T-helper 1 cell treated with Interleukin-12 subunit alpha and Interleukin-12 subunit beta and Interleukin-4 antibody, amounts not matched to agents 30 ng/mL and 1 ng/mL, for 36 hours (primary cell): ENCODE measurements at places on chromosomes 3 and 15. TPM values are rescaled to one million over a fixed set of nuclear protein-coding genes. Genes with fewer than 3 reads are reported as not detected.

Gene HHLA2
- 3.3 and 3.4 TPM in 2 replicates for total RNA-seq

Gene TMEM207
- not detected in 2 replicates for total RNA-seq

Gene TGFBR2
- total RNA-seq = 58.3 and 58.7 TPM in 2 replicates

Gene FBXL22
- 0.47 and 1.1 TPM in 2 replicates for total RNA-seq

Gene PCLAF
- 68.1 and 69.5 TPM in 2 replicates for total RNA-seq

Gene REC114
- total RNA-seq = not detected in 2 replicates

Gene TEX264
- 62.0 and 66.2 TPM in 2 replicates for total RNA-seq

Gene NANOGP8
- total RNA-seq = not detected in 2 replicates

Gene ITGB5
- 0.59 and 0.73 TPM in 2 replicates for total RNA-seq

Gene STRIT1
- not detected in 2 replicates for total RNA-seq

Gene CYP19A1
- 0.07 TPM in 1 of 2 replicates, not detected in the other for total RNA-seq

Gene RPN1
- total RNA-seq = 214 and 219 TPM in 2 replicates

Gene UROC1
- total RNA-seq = not detected in 2 replicates

Gene ALDH1A2
- total RNA-seq = 0.22 TPM in 1 of 2 replicates, not detected in the other

Gene LAMB2
- not detected in 2 replicates for total RNA-seq

Gene NR1I2
- total RNA-seq = not detected in 2 replicates

Gene GOLGA8M
- 2.9 and 3.8 TPM in 2 replicates for total RNA-seq

Gene VPS33B
- 22.7 and 23.3 TPM in 2 replicates for total RNA-seq

Gene ITIH4
- total RNA-seq = 15.2 and 15.6 TPM in 2 replicates

Gene STAC
- total RNA-seq = not detected in 2 replicates

Gene TPRG1
- total RNA-seq = 2.7 and 2.9 TPM in 2 replicates

Gene UCN2
- not detected in 2 replicates for total RNA-seq

Gene SENP8
- 0.93 and 1.0 TPM in 2 replicates for total RNA-seq

Gene SPRED1
- 0.12 and 0.20 TPM in 2 replicates for total RNA-seq

Gene FOXB1
- total RNA-seq = 1.4 and 1.6 TPM in 2 replicates

Gene CFAP100
- not detected in 2 replicates for total RNA-seq

Gene ERC2
- total RNA-seq = 0.15 TPM in 1 of 2 replicates, not detected in the other

Gene STARD9
- total RNA-seq = 9.9 and 11.3 TPM in 2 replicates

Gene CPA3
- not detected in 2 replicates for total RNA-seq

Gene CPN2
- not detected in 2 replicates for total RNA-seq

Gene GP5
- total RNA-seq = 1.9 TPM in 2 replicates

Gene COL6A5
- total RNA-seq = 0.05 and 0.15 TPM in 2 replicates

Gene CYP8B1
- total RNA-seq = not detected in 2 replicates

Gene ZPLD1
- not detected in 2 replicates for total RNA-seq

Gene THRB
- not detected in 2 replicates for total RNA-seq

Gene SATB1
- 662 and 688 TPM in 2 replicates for total RNA-seq

Gene SI
- total RNA-seq = not detected in 2 replicates

Gene CLEC3B
- total RNA-seq = 1.0 TPM in 1 of 2 replicates, not detected in the other

Gene CRYGS
- total RNA-seq = 4.7 and 5.5 TPM in 2 replicates

Gene KLHL6
- total RNA-seq = 35.1 and 36.0 TPM in 2 replicates

Gene FOXL2NB
- total RNA-seq = not detected in 2 replicates

Gene ZDHHC19
- total RNA-seq = not detected in 2 replicates

Gene SHQ1
- total RNA-seq = 26.0 and 26.1 TPM in 2 replicates

Gene PLA2G4D
- total RNA-seq = not detected in 2 replicates

Gene SIDT1
- 28.2 and 29.9 TPM in 2 replicates for total RNA-seq

Gene GRAMD2A
- total RNA-seq = 0.20 TPM in 1 of 2 replicates, not detected in the other

Gene DNAJA4
- 38.9 and 39.7 TPM in 2 replicates for total RNA-seq

Gene C3orf49
- total RNA-seq = not detected in 2 replicates

Gene WNT5A
- total RNA-seq = not detected in 2 replicates

Gene DAPK2
- total RNA-seq = 21.5 and 23.0 TPM in 2 replicates

Gene GUCA1C
- total RNA-seq = not detected in 2 replicates

Gene THSD4
- not detected in 2 replicates for total RNA-seq

Gene TRANK1
- total RNA-seq = 53.0 and 59.1 TPM in 2 replicates

Gene CFAP161
- total RNA-seq = not detected in 2 replicates

Gene ZKSCAN7
- 0.88 and 1.0 TPM in 2 replicates for total RNA-seq

Gene ZBED2
- 95.1 and 96.0 TPM in 2 replicates for total RNA-seq

Gene MFSD1
- total RNA-seq = 33.9 and 39.5 TPM in 2 replicates
